GM19239 (cell line): ENCODE measurements at places on chromosomes 5 and 9.

- no peak for DNase-seq
These were observed 21.4 kb downstream of the LHFPL2 start for GRCh38 chr5:78627175-78627574.

DNA sequence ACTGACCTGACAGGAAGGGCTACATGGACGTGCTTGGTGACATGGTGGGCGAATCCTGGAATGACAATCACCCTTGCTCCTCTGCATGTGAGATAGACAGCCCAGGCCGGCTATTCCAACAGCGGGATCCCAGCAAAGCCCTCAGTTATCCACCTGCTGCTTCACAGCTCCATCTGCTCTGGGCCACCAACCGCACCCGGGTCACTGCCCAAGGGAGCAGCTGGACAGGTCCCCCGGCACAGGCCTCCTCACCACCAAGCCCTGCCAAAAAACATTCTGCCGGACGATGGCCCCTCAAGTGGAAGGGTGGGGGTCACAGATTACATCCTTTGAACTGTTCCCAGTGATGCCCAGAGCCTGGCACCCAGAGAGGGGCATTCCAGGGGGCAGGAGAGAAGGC is 39.6 kb downstream of the STK10 start:
- DNase-seq = no peak

- DNase-seq = no peak
These were observed 162.7 kb upstream of the S1PR3 start for GRCh38 chr9:88828492-88828974.

DNA sequence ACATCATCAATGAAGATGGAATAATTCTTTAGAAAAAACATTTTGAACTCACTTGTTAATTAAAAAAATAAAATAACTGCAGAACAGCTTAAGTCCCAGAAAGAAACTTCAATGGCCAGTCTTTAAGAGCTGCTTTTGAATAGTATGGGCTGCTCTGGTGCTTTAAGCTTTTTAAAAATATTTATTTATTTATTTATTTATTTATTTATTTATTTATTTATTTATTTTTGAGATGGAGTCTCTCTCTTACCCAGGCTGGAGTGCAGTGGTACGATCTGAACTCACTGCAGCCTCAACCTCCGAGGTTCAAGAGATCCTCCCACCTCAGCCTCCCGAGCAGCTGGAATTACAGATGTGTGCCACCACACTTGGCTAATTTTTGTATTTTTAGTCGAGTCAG is 516.3 kb upstream of the DAP start:
- no peak for DNase-seq

- DNase-seq = no peak
These were observed 49.7 kb downstream of the PARP8 start for GRCh38 chr5:50716134-50716533.

DNA sequence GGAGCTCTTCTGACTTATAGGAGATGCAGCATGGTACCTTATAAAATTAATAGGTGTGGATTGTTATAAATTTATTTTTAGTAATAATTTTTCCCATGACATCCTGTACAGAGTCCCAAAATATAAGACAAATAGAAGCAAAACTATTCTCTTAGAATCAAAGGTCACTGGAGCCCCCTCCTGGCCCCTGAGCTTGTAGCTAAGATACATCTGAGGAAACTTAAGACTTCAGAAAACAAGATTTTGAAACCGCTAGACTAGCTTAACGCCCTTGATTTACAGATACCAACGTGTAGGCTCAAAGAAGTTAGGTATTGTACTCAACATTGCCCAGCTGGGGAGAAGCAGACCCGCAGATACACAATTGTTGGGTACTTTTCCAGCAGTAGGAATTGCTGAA is 45.7 kb upstream of the KCNN2 start:
- no peak for DNase-seq

DNA sequence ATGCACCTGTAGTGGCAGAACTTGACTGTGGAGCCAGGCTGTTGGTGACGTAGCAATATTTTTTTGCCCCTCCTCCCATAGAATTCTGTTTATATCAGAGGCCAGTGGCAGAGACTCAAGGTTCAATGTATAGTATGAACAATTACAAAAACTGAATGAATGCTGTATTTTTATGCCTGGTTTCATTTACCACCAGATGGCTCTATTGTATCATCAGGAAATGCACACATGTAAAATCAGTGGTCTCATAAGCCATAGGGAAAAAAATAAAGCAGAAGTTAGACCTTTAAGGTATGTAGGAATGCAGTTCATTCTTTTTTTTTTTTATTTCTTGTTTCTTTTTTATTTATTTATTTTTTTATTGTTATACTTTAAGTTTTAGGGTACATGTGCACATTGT is 43.6 kb downstream of the CCDC192 start:
- no peak for DNase-seq

- DNase-seq = no peak
These were observed 19.8 kb upstream of the NUDT12 start for GRCh38 chr5:103582364-103582763.

GRCh38 chr5:138353560-138354080 is 1.1 kb downstream of the KDM3B start:
- DNase-seq = no peak

- DNase-seq = no peak
These were observed 102.3 kb upstream of the ABCA1 start for GRCh38 chr9:105030285-105030684.
